Stimulated activated CD4-positive, alpha-beta T cell treated with anti-CD3 and anti-CD28 coated beads, Interleukin-2, amount 100 ng/mL, for 4 hours (primary cell): ENCODE measurements at places on chromosomes 2 and 18.

DNA sequence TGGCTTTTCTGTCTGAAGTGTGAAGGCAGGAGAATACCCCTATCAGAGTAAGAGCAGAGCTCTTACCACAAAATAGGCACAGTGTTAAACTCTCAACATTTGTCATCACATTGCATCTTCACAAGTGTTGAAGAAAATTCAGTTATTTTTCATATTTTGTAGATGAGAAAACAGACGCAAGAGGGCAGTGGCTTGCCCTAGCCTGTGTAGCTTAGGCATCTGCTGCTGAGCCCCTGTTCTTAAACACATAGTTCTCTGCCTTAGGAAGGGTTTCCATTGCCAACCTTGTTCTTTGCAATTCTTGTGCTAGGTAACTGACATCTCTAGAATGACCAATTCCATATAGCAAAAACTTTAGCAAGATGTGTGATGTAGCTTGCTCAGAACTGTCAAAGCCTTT is 112.7 kb upstream of the RMDN2 start:
- DNase-seq = no peak

GRCh38 chr2:142290931-142291330 is 160.1 kb upstream of the LRP1B start:
- no peak for DNase-seq

- no peak for DNase-seq
Observed at GRCh38 chr18:27301615-27302378, 116.7 kb upstream of the CHST9 start.

DNA sequence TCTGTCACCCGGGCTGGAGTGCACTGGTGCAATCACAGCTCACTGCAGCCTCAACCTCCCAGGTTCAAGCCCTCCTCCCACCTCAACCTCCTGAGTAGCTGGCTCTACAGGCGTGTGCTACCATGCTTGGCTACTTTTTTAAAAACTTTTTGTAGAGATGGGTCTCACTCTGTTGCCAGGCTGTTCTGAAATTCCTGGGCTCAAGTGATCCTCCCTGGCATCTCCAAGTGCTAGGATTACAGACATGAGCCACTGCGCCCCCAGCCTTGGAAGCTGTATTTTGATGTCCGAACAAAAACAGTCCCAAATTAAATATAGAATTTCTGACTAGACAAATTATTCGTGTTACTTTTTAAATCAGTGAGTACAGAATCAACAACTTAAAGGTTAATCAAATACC is 97.4 kb downstream of the ZNF516 start:
- no peak for DNase-seq

DNA sequence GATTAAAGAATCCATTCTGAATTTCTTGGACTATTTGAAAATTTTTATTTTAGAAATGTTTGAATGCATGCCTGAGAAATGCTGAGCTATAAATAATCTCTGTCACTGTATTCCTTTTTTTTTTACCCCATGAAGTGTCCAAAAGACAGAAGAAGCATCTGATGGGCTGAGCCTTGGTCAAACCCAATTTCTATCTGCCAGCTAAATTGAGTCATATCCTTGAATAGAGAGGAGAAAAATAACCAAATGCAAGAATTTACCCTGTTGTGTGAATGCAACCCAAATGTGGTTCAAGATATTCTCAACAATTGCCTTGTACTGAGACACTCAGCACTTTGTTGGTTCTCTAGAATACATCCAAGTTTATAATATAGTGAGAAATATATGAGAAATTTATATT is 223.5 kb downstream of the UBE2E3 start:
- DNase-seq = no peak

- no peak for DNase-seq
Observed at GRCh38 chr2:51722311-51722710, 690.4 kb upstream of the NRXN1 start.

DNA sequence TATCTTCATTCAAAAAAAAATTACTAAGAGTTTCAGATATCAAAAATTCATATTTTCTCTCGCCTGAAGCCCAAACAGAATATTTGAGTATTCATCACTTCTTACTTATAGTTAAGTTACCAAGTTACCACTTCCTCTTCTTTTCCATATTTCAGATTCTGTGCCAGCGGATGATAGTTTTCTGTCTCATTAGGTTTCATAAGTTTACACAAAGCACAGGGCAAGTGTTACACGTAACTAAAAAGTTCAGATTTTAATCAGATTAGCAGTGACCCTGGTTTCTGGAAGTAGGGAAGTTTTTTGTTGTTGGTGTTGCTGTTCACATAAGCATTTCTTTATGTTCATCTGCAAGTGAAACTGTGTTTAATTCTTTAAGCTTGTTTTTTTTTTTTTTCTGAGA is 10.2 kb downstream of the AFTPH start:
- DNase-seq = no peak

DNA sequence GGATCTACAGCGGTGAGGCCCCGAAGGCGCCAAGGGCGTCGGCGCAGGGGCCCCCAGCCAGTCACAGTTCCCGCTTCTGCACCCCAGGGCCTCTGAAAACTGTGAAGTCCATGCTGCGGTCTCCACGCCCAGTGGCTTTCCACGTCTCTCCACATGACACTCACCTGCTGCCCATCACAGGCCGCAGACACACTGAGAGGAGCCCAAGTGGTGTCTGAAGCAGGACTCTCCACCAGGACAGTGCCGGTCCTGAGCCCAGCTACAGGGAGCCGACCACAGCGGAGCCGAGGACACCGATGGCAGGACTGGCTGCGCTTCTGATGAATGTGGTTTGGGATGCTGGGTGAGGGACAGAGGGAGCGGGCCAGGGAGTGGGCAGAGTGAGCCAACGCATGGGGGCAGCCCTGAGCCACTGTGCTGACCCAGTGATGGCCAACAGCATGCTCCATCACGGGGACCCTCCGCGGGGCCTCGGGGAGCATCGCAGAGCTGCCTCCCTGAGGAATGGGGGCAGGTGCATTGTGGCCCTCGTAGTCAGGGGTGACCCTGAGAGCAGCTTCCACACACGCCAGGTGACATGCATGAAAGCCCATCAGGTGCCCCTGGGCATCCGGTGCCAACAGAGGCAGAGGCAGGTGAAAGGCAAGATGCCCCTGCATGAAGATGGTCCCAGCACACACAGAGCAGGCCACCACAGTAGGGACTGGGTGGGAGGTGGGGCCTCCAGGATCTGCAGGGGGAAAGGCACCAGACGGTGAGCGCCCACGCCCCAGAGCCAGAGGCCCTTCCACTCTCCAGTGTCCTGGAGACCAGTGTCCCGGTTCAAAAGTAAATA is 116.6 kb downstream of the HDAC4 start:
- DNase-seq = no peak

- DNase-seq = no peak
Observed at GRCh38 chr2:191345788-191346187, 100.6 kb downstream of the MYO1B start.

DNA sequence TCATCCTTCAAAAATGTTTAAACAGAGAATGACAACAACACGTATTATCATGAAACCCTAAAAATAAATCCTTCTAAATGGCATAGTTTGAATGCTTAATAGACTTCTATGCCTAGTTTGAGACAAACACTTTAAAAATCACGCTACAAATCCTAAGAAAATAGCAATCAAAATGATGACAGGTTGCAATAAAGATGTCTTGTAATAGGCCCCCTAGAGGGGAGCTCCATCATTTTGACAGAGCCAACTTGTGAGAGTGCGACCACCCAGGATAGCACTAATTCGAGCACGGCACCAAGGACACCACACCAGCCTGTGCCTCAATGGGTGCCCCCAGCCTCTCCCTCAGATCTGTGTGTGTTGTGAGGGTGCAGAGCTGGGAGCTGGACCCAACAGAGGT is 241.3 kb upstream of the PXDN start:
- DNase-seq = no peak

DNA sequence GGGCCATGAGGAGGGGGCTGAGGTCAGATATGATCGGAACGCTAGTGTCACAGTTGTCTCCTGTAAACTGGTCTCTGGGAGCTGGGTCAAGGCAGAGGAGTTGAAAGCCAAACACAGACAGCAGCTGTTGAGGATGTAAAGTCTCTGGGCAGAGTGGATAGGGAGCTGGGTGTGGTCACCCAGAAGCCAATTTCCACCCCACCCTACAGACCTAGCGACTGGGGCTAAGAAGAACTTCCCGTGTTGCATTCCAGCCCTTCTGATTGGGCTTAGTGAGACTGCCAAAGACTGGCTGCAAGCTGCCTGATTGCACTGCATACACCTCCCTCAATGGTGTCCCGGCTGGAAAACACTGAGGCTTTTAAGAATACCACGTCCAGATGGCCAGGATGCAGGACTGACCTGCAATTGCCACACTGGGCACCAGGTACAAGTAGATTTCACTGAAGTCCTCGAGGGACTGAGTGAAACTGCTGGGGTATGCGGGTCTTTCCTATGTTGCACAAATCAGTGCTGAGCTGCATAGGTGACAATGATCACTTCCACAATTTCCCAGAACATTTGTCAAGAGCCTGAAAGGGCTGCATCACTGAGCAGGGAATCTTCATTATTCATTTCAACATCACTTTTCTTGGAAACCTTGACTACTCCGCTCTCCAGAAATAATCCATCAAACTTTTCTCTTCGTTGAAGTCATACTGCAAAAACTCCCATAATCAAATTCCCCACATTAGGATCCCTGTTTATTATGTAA is 43.1 kb upstream of the EML4 start:
- no peak for DNase-seq

- no peak for DNase-seq
Observed at GRCh38 chr2:233213975-233214374, 37.5 kb upstream of the ATG16L1 start.

DNA sequence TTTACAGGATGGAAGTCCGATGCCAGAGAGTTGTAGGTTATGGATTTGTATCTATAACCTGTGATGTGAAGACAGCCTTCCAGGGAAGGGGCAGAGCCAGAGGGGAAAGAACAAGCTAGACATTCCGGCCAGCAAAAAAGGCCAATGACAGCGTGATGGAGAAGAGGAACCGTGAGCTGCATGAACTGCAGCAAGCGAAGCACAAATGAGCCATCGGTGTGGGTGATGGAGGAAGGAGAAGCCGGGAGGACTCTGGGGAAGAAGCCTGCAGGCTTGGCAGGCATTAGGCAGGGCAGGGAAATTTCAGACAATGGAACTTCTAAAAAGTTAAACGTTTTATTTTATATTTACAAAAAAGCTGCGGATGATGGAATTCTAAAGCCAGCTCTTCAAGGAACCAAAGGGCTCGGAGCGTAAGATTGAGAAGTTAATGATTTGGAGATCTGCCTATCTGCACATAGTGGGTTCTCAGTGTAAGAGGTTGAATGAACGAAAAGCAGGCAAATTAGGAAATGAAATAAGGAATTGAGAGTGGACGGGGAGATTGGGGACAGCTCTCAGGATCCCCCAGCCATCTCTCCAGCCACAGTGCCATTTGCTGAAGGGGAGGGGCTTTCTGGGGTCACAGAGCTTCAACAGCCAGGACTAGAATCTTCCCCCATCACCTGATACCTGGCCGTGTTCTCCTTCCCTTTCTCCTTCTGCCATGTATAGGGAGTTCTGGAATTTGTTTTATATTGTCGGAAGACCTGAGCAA is 28.4 kb downstream of the NGEF start:
- DNase-seq = no peak

DNA sequence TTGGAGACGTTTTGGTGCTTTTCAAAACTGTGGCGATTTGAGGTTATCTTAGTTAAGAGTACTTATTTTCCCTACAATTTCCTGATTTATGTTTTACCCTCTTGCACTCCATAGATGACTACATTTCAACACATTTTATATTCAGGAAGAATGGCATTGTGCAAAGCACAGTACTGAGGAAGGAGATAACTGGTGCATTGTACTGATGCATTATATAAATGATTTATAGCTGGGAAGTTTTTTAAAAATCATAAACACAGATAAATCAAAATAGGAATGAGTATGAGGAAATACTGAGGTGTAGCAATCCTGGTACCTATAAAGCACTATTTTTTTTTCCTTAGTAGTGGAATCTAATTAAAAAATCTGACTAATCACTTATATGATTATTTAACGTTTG is 5.6 kb downstream of the REL start:
- DNase-seq = no peak

DNA sequence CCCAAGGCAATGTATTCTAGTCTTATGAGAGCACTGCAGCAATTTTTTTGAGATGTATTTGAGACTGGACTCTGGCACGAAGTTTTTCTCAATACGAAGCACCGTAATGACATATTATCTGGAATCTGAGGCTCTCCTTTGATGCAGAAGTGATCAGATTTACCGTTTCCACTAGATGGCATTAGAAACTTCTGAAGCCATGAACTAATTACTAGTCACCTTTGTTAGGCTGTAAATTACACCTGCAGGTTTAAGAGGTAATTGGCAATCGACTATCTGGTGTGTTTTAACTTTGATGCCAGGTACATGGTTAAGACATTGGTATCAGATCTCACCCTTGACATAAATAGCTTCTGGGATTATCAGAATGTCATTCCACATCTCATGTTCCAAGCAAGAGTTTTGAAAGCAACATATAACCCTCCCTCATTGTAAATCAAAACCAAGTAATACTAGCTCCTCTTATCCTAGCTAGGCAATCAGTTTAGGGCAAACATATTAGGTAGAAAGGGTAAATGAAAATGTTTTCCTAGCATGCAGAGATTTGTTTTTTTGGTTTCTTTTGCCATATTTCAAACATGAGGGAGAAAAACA is 254.6 kb upstream of the SPRED2 start:
- no peak for DNase-seq

- no peak for DNase-seq
Observed at GRCh38 chr2:201021914-201022313, 49.6 kb downstream of the HYCC2 start.

DNA sequence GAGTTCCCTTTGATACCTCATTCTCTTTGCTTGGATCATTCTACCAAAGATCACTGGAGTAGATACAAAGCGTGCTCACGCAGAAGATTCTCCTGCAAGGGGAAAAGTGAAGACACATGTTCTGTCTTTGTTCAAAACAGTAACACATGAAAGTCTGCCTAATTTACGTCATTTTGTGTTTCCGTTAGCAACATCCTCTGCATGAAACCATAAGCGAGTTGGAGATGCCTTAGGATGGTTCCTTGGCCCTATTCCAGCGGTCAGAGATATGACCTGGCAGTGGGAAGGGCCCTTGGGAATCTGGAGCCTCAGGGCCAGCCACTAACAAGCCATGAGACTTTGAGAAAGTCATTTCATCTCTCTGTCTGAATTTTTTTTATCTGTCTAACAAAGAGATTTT is 180.9 kb upstream of the TWIST2 start:
- no peak for DNase-seq

GRCh38 chr2:238220274-238220891 is 16.9 kb upstream of the ILKAP start:
- DNase-seq = no peak

GRCh38 chr2:128787616-128788015 is 468.9 kb upstream of the HS6ST1 start:
- no peak for DNase-seq

DNA sequence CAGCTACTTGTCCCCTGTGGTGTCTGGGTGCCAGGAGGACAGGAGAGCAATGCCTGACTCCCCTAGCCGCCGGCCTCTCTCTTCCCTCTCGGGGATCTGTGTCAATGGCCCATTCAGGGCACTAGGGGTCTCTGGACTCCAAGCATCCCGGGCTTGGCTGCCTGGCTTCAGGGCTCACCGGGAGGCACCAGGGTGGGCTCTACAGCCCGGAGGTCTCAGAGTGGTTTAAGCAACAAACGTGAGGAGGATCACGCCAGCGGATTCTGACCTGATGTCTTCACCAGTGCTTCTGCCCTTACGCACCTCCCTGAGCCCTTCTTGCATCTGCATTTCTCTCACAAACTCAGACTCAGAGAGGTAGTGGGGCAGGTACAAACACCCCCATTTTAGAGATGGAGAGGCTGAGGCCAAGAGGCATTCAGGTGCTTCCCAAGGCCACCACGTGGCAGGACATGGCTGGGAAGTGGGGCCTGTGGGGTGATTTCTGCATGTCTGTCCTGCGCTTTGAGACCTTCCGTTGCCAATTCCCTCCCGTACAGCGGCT is 243.0 kb downstream of the CELF4 start:
- DNase-seq = no peak
